ENCODE measurements at places on chromosomes 13 and 19.

DNA sequence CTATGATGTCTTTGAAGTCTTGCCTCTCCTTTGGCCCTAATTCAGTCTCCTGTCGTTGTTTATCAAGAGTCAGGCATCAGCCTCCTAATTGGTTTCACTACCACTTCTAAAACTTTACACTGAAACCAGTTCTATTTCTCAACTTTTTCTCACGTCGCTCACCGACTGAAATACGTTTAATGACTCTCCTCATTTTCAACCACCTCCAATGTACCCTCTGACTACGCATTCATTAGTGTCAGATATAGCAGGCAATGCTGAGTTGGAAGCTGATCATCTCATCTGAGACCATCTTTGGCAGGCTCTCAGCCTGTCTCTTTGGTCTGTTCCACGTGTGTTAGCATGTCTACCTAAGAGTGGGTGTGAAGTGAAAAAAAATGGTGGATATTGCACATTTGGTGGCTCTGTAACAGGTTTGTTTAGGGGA, 128.1 kb downstream of the KL start:
- ATAC-seq = no peak

DNA sequence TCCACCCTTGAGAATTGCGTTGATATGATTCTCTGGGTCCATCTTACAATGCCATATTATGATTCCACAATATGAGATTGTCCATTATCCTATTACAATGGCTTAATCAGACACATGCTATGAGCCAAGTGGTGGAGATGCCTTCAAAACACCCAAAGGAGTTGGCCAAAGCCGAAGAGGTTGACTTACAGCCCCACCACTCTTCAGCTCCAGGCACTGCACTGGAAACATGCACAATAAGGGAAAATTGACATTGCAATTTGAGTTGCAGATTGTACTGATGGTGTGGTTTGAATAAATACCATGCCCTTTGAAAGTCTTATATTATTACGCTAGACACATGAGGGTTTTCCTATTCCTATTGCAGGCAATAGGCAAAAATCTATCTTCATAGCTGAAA, 75.4 kb upstream of the TNFSF11 start:
- no peak for ATAC-seq

GRCh38 chr13:34416971-34417380, 525.1 kb upstream of the NBEA start:
- ATAC-seq = no peak

DNA sequence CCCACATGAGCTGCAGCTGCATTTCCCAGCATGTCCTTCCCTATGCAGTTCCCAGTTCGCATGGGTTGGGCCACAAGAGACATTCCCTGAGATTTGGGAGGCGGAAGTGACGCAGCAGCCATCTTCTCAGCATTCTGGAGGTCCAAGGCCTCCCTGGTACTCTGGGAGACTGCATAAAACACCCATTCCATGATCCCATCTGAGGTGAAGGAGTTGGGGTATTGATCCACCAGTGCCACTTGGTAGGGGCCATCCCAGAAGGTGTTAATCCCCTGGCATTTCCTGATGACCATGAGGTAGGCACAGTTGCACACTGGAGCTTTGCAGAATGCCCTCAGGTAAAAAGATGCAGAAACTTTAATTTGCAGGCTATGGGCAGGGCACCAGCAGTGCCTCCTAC, 25.4 kb downstream of the POP4 start:
- no peak for ATAC-seq

DNA sequence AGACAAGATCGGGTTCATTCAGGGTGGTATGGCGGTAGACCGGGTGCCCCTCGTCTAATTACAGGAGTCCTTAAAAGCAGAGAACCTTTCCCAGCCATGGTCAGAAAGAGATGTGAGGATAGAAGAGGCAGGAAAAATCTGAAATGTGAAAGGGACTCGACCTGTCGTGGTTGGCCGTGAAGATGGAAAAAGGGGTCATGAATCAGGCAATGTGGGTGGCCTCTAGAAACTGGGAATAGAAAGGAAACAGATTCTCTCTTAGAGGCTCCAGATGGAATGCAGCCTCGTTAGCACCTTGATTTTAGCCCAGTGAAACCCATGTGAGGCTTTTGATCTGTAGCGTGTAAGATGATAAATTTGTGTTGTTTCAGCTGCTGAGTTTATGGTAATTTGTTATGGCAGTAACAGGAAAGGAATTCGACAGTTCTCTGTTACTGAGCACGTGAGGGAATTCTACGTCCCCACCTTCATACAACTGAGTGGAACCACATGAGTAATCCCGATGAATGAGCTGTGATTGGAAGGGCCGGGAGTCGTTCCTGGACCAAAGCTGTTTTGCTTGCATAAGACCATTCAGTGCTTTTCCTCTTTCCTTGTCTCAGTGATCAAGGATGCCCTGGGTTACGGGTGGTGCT, 11.0 kb upstream of the CA11 start:
- ATAC-seq = no peak

- ATAC-seq = no peak
These were observed 897.0 kb downstream of the SLITRK6 start for GRCh38 chr13:84902243-84902642.

DNA sequence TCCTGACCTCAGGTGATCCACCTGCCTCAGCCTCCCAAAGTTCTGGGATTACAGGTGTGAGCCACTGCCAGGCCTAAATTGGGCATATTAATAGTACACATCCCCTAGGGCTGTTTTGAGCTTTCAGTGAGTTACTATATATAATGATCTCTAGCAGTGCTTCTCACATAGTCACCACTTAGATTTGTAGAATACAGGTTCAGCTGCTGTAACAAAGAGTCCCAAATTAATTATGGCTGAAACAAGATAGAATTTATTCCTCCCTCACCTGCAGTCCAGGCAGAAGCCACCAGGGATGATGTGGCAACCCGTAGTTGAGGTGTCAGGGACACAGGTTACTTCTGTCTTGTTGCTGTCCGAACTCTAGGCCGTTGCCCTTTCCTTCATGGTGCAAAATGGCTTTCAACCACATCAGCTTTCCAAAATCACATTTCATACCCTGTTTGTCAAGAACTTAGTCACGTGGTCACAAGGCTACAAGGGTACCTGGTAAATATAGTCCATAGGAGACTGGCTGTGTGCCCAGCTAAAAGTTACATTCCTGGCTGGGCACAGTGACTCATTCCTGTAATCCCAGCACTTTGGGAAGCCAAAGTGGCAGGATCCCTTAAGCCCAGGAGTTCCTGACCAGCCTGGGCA, 2.9 kb downstream of the PROSER3 start:
- no peak for ATAC-seq

GRCh38 chr13:74444161-74444571, 310.0 kb upstream of the KLF12 start:
- ATAC-seq = no peak

DNA sequence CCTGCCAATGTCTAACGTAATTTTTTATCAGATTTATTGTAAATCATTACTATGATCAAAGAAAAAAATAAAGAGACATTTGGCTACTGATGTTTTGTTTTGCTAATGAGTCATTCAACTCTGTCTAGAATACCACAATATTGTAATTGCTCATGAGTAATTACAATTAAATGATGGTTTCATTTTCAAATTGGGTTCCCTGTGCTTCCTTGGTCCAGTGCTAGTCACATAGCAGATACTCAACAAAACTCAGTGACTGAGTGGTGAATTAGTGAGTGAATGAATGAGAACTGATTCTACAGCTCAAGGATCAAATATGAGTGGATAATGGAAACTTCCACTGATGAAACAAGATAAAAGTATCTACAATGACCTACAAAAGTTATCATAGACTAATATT, 304.7 kb downstream of the POU4F1 start:
- ATAC-seq = no peak

DNA sequence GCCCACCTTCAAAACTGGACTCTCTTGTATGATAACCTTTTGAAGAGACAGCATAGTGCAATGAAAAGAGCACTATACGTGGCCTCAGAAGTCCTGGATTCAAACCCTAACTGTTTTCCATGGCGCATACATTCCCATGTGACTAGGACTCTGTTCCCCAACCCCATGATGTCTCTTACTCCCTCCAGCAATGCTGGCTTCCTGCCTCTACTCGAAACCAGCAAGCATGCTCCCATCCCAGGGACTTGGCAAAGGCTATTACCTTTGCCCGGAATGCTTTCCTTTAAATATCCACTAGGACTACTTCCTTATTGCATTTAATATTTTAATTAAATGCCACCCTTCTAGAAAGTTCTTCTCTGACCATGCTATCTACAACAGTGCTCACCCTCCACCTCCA, 75.1 kb downstream of the CYSLTR2 start:
- ATAC-seq = no peak

GRCh38 chr19:57675881-57676280, 5.9 kb upstream of the ZNF551 start:
- ATAC-seq = no peak

DNA sequence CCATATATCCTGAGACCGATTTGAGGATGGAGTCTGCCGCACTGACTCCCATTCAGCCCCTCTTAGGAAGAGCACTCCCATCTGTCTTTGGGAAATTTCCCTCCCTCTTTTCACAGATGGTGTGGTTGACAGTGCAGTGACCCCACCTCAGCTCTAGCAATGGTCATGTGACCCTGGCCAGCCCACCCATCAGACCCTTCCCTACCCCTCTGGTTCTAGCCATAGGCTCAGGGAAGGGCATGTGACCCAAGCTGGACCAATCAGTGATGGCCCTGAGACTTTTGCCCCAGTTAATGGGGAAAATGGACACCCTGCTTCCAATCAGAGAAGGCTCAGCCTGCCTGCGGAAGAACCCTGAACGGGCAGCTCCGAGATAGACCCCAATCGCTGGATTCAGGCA, 26.3 kb downstream of the IL12RB1 start:
- ATAC-seq = no peak

- ATAC-seq = no peak
These were observed 111.4 kb upstream of the SPRY2 start for GRCh38 chr13:80452279-80452678.

DNA sequence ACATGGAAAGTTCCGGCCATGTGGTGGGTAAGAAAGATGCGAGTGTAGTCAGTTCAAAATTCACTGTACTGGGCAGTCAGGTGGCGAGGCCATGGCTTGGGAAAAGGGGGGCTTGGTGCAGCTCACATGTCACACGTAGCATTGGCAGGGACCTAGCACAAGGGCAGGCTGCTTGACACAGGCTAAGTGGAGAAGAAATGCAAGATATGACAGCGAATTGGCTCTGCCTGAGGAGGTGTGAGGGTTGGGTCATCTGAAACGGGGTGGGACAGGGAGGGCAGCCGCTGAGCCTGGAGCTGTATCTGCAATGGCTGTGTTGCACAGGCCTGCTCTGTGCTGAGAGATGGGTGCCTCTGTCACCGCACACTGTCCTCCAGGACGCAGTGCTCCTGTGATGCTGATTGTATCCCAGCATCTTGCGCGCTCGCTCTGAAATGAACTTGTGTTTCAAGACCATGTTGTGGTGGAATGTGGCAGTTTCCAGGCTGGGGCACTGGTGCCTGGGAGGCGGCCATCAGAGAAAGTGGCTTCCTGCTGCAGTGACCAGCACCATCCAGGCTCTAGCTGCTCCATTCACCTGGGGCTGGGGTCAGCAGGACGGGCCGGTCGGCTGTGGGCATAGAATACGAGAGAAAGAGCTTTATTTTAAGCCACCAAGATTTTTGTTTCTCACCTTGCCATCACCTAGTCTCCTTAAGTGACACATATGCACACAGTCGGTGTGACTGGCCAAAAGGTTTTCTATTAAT, 70.3 kb downstream of the TEX29 start:
- no peak for ATAC-seq

DNA sequence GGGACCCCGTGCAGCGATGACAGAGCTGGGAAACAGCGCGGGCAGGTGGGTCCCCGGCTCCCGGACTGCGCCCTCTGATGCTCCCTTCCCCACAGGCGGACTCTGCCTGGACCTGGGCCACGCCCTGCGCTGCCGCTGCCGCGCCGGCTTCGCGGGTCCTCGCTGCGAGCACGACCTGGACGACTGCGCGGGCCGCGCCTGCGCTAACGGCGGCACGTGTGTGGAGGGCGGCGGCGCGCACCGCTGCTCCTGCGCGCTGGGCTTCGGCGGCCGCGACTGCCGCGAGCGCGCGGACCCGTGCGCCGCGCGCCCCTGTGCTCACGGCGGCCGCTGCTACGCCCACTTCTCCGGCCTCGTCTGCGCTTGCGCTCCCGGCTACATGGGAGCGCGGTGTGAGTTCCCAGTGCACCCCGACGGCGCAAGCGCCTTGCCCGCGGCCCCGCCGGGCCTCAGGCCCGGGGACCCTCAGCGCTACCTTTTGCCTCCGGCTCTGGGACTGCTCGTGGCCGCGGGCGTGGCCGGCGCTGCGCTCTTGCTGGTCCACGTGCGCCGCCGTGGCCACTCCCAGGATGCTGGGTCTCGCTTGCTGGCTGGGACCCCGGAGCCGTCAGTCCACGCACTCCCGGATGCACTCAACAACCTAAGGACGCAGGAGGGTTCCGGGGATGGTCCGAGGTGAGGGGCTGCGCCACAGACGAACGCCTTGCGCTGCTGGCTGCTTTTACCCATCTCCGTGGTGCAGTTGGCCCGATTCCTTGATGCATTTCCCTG, 7.8 kb upstream of the SELENOV start:
- ATAC-seq = peak; percentile 76

DNA sequence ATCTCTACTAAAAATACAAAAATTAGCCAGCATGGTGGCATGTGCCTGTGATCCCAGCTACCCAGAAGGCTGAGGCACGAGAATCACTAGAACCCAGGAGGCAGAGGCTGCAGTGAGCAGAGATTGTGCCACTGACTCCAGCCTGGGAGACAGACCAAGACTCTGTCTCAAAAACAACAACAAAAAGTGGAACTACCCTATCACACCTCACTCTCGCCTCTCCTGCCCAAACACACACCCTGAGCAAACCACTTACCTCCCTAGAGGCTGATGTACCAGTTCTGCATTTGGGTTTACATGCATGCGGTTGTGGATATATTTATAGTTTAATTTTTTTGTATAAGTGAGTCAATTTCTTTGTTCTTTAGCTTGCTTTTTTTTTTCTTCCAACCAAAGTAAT, 7.7 kb upstream of the PTOV1 start:
- no peak for ATAC-seq

- ATAC-seq = no peak
These were observed 175.7 kb downstream of the KDM4B start for GRCh38 chr19:5144545-5145179.

DNA sequence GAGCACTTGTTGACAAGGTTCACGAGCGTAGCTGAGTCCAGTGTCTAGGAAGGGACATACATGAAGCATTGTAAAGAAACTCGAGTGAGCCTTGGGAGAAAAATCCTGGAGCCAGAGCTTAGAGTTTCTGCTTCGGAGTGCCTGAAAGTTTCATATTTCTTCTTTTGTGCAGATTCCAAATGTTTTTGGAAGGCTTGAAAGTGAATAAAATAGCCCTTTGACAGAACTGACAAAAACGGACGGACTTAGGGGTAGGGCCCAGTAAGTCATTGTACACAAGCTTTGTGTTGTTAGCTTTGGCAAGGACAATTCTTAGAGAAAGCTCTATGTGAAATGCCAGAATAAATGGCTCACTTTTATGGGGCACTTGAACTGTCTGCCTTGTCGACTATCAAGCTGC, 2.8 kb downstream of the RNF113B start:
- ATAC-seq = no peak

- no peak for ATAC-seq
These were observed 304.5 kb downstream of the KCNRG start for GRCh38 chr13:50319635-50320255.
